ENCODE measurements at places on chromosomes 2 and 18.

GRCh38 chr2:111101592-111101991 is 19.1 kb upstream of the BCL2L11 start:
- no peak for DNase-seq

GRCh38 chr2:176490061-176490861 is 221.0 kb downstream of the MTX2 start:
- DNase-seq: peak; percentile 43

DNA sequence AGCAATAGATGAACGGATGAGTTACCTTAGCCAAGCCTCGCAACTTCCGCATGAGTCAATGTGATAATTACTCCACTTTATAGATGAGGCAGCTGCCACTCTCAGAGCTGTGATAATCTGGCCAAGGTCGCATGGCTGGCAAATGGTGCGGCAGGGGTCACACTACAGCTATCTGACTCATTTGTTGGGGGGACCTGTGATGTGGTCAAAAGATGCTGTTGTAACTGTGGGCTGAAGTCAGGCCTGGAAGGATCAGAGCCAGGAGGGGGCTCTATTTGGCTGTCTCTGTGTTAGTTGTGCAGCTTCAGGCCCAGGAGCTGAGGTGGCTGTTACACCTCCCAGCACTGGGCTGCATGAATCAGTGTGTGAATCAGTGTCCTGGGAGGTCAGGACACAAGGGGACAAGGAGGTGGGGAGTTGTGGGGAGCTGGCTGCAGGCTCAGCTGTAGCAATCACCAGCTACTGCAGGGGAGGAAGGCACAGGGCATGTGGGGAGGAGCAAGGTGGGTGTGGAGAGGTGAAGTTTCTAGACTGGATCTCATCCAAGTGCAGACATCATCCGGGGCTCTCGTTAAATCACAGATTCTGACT is 33.1 kb downstream of the NGEF start:
- no peak for DNase-seq

GRCh38 chr2:107064750-107065149 is 178.8 kb upstream of the ST6GAL2 start:
- no peak for DNase-seq

- DNase-seq: no peak
These were observed 152.8 kb upstream of the CTAGE1 start for GRCh38 chr18:22570492-22570891.

DNA sequence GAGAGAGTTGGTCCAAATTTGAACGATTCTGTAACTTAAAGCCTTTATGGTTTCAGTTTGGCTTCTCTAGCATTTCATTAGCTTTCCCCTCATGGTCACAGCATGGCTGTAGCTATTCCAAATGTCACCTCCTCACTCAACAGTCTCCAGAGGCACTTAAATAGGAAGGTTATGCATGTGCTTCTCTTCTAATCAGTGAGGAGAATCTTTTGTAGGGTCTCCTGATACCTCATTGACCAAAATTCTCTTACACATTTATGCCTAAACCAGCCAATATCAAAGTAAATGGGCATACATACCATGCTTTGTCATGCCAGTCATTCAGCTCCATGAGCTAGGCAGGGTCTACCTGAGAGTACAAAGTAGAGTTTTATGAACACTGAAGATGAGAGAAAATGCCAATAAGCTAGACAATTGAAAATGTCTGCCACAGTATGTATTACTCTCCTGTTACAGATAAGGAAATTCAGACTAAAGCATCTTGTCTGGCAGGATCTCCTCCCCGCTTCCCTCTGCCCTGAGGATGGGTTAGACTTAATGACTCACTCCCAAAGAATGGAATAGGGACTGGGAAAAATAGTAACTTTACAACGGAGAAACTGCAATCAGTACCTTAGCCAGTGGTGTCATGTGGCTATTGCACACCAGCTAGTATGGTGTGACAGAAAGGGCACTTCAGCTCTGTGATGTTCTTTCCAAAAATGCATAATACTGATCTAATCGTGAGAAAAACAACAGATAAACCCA is 15.4 kb downstream of the DSG2 start:
- DNase-seq: no peak

GRCh38 chr2:3199627-3200345 is 177.8 kb downstream of the EIPR1 start:
- DNase-seq: no peak

DNA sequence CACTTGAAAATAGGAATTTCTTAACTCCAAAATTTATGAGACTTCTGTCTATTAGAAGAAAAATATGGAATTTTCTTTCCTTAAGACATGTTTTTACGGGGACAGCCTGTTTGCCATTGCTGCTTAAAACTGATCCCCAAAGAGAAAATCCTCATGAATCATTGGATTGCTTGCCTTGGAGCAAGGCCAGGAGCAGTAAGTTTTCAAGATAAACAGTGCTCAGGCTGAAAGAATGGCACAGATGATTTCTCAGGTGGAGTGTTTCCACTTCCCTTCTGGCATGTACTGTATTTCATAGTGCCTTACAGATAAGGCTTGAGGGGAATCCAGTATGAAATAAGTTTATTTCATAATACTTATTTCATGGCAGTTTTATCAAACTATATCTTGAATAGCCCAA is 74.3 kb upstream of the MMADHC start:
- DNase-seq: no peak
